ENCODE measurements at places on chromosomes 7 and 10. TPM values are rescaled to one million over a fixed set of nuclear protein-coding genes. Genes with fewer than 3 reads are reported as not detected.
A peak's percentile ranks its signal among the peaks of the same experiment; 100 is the strongest.

- no peak for DNase-seq
Observed at GRCh38 chr10:48384699-48384982, 78.2 kb downstream of the MAPK8 start.

The PTPN20 gene
- total RNA-seq: 1.5 TPM

The H2BK1 gene
- not detected for total RNA-seq

GRCh38 chr7:155794196-155794595, 18.1 kb downstream of the SHH start:
- no peak for DNase-seq

The BMI1 gene
- 44.7 TPM for total RNA-seq

DNA sequence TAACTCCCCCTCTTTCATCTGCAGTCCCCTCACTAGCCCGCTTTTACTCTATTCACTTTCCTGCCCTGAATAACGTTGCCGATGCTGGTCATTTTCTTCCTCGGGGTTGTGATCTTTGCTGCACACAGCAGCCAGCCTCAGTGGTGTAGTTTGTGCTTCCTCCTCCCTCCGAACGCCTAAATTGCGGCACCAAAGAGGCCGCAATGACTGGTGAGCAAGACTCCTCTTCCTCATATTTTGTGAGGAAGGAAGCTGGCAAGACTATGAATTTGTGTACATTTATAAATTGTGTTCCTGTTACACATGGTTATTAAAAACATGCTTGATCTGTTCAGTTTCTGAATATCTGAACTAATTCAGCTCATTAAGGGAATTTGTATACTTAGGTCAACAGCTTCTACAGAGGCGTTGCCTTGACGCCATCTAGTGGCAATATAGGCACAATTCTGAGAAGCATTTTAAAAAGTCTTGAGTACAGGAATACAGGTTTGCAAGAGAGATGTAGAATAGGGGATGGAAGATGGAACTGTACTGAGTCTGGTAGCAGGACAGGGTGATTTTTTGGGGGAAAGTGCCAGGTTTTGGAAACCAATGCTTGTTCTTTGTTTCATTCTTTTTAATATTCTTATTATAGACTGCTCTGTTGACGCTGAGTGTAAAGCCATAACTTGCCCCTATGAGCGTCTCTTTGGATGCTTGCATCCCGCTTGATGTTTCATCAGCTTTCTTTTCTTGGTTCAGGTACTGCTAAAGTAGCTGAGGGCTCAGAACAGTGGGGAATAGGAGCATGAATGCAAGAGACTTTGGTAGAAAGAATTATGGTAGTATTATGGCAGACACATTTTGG, 4.1 kb upstream of the TAS2R5 start:
- no peak for DNase-seq

DNA sequence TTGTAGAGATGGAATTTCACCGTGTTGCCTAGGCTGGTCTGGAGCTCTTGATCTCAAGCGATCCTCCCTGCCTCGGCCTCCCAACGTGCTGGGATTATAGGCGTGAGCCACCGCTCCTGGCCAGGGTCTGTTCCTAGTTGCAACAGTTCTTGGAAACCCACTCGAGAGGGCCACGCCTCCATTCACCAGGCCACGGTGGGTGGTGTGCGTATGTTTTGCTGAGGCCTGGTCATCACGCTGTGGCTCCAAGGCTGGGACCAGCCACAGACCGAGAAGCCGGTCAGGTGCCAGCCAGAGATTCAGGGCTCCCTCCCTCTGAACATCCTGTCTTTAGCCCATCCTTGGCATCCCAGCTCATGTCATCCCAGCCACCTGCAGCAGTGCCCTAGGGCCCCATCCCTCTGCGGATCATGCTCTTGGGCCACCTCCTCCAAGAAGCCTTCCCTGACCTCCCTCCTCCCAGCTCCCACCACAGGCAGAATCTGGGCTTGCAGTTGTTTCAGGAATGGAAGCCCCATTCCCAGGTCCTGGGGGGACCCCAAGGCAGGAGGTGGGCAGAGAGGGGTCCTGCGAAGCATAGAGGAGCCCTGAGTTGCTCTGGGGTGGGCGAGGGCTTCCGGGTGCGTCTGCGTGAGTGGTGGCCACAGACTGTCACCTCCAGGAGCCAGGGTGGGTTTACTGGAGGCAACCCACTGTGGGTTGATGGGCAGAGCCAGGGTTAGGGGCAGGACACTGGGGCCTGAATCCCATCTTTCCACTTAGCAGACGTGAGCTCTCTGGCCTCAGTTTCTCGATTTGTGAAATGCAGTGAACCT, 5.2 kb downstream of the LAT2 start:
- DNase-seq: no peak

DNA sequence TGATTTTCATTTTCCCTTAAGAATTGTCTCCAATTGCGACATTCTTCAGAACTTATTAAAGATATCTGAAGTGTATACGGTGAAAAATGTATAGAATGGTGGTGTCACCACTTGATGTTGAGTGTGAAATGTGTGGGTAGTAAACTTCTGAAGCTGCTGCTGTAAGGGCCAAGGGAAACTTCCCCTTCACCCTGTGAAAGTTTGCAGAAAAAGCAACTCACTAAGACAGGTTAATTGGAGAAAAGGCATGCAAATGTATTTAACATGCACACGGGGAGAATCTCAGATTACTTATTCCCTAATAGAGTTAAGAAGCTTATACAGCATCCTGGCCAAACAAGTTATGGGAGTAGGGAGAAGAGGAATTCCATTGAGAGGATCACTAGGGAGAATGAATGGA, 173.0 kb downstream of the NSUN6 start:
- DNase-seq: no peak

DNA sequence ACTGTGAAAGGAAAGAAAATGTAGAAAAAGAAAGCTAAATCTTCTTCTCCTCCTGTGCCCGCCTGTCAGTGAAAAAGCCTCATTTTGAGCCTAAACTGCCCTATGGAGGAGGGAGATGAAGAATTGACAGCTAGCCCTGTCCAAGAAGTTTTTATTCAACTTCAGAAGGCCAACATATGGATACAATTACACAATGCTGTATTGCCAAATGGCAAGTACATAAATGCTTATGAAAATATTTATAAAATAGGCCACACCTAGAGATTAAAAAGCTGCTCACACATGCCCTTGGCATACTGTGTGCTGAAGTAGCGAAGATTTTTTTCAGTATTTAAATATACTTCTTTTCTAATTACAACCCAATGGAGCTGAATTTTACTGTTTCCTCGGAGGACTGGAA, 65.1 kb upstream of the NEBL start:
- no peak for DNase-seq

The ARHGEF35 gene
- 8.3 TPM for total RNA-seq

GRCh38 chr7:130334274-130334673, 10.3 kb upstream of the CPA5 start:
- no peak for DNase-seq

- DNase-seq: no peak
Observed at GRCh38 chr10:110481919-110482318, 15.8 kb upstream of the DUSP5 start.

- DNase-seq: no peak
Observed at GRCh38 chr10:129888784-129889616, 75.1 kb downstream of the EBF3 start.

The SLC26A4 gene
- total RNA-seq: not detected

DNA sequence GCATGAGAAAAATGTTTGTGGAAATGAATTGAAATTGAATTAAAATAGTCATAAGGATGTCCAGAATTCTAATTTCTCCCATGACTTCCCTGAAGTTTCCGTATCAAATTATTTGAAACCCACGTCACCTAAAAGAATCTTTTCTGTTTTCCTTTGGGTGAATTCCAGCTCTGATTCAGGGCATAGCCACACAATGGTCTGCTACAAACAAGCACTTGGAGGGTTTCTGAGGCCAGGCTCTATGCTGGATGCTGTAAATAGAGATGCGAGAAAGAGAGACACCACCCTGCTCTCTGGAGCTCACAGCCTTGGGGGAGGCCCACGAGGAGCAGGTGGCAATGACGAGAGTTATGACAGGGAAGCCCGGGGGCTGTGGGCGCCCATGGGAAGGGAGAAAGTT, 33.6 kb downstream of the GHRHR start:
- no peak for DNase-seq

DNA sequence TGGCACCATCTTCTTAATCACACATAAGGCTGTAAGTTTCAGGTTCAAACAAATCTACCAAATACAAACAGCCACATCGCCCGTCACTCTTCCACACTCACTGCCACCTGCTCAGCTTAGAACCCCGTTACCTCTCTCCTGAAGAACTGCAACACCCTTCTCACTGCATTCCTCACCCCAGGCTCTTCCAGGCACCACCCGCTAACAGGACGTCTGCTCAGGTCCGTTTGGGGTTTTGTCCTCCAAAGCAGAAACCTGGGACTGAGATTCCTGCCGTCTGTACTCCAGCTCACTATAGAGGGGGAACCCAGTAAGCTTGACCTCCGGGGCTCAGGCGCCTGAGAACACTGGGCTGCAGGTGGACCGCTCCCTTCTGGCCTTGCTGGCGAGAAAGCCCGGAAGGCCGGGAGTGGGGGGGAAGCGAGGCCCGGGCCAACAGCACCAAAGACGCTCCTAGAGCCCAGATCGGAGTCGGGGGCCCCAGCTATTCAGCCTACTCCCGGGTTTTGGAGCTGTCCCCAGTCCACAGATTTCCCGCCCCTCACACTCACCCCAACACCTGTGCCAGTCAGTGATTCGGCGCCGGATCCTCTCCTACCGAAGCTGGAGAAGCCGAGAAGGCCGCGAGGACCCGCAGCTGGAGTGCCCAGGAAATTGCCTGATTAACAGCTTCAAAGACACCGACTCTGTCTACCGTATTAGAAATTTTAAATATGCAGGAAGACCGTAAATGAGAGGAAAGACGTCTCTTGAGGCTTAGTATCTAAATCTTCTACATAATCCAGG, at the start of gene AP3M1:
AP3M1 (minus strand) TSS at position 625 of the 786 bp plus-strand sequence. CDS start 12,449 bp downstream, outside the sequence.
- peak; percentile 90 for DNase-seq

DNA sequence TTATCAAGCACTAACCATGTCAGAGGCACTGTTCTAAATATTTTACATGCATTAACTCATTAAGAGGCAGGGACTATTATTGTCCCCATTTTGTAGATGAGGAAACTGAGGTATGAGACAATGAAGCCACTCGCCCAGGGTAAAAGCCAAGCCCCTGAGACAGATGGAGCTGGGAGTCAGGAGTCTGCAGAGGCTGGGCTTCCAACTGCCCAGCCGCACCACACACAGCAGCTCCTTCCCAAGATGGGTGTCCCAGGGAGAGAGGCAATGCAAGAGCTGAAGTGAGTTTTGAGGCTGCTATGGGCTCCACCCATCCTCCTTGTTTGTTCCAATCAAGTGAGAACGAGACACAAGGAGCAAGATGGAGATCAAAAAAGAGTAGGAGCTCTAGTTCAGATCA, 244.2 kb downstream of the KCNMA1 start:
- DNase-seq: no peak

The IL2RA gene
- not detected for total RNA-seq

- DNase-seq: no peak
Observed at GRCh38 chr7:26329520-26330255, 38.0 kb downstream of the SNX10 start.

The PYROXD2 gene
- 7.1 TPM for total RNA-seq

The WDR86 gene
- 19.4 TPM for total RNA-seq

The CALML3 gene
- total RNA-seq: 50.6 TPM

GRCh38 chr10:126250527-126251310, 137.6 kb downstream of the ADAM12 start:
- no peak for DNase-seq

All from vagina (tissue), 2 donors.